Breast epithelium (tissue), 4 donors: ENCODE measurements at places on chromosomes 5 and 9.

DNA sequence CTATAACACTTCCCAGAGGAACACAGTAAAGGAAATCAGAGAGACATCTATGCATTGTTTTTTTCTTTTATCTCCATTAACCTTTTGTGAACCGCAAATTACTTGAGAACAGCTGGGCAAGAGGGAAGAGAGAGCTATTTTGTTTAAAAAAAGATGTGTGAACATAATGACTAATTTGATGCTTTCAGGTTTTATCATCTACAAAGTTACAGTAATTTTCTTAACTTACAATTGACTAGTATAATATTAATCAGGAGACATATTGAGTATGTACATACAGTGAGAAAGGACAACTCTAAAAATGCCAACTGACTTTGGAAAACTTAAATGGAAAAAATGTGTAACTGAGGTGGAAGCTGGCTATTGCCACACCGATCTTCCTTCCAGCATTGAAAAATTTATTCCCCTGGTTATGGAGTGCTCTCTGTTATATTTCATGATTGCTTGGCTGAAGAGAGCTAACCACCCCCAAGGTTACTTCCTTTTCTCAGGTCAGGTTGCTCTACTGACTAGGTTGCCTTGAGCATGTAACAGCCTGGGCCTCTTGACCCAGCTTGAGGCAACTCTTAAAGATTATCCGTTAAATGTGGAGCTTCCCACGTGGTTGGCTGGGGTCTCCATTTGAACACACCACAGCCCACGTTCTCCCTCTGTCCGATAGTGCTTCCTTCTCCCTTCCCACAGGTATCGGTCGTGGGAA is 62.6 kb upstream of the C6 start:
- DNase-seq, result no peak

- no peak for DNase-seq
Measured at GRCh38 chr5:34531751-34532360, 124.3 kb upstream of the RAI14 start.

DNA sequence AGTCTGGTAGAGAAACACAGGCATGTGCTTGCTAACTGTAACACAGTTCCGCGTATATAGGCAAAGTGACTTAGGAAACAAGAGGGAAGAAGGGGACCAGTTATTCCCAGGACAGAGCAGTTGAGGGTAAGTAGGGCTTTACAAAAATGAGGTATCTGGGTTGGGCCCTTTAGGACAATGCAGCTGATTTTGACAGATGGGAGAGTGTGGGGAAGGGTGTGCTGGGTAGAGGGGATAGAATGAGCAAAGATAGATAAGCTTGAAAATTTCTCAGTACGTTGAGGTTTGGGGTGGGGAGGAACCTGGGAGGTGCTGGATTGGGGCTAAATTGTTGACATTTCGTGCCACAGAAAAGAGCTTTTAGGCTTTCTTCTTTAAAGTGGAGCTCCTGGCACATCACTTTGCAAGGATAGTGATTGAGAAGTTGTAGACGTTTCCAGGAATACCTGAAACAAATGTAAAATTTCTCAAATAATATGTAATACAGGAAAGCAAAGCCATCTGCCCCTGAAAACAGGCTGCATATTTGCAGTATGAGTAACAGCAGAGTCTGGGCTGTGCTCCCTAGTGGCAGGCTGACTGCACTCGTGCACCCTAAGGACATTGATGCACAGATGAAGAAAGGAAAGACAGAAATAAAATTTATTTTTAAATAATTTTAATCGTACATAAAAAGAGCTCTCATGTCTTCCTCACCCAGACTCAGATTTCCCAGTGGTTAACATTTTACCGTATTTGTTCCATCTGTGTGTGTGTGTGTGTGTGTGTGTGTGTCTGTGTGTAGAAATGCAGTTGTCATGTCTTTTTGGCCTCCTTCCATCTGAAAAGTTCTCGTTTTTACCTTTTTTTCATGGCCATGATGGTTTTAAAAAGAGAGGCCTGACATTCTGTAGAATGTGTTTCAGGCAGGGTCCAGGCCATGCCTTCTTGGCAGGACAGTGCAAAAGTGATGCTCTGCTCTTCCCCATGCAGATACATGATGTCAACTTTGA is 144.9 kb upstream of the DMRT1 start:
- peak; percentile 55 for DNase-seq

- no peak for DNase-seq
Measured at GRCh38 chr5:77167695-77168121, 42.8 kb upstream of the PDE8B start.

DNA sequence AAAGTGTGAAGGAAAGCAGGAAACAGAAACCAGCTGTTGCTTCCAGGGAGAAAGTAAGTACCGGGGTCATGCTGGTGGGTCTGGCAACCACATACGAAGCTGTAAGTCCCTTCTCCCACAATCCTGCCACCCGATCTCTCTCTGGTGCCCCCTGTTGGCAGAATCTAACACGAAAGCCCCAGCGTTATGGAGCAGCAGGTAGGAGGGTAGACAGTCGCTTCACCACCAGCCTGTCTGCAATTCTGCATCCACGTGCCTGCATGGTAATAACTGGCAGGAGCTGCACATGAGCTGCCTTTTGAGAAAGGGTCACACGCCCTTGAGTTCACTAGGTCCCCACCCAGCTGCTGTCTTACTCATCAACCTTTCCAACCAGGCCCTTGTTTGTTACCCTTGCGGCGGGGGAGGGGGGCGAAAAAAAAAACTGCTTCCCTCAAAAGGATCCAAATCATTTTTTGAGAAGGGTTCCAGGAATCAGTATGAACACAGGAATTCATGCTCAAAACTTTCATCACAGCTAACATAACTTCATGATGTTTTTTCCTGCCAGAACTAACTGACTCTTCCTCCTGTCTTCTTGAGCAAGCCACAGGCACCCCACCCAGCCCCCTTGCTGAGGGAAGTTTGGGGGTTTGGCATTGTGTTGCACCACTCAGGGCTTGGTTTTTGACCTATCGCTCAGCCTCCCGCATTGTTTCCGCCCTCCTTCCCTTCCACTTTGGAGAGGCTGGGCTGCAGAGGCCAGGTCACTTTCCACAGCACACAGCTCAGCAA is 19.6 kb upstream of the TMEM252 start:
- DNase-seq, result no peak

DNA sequence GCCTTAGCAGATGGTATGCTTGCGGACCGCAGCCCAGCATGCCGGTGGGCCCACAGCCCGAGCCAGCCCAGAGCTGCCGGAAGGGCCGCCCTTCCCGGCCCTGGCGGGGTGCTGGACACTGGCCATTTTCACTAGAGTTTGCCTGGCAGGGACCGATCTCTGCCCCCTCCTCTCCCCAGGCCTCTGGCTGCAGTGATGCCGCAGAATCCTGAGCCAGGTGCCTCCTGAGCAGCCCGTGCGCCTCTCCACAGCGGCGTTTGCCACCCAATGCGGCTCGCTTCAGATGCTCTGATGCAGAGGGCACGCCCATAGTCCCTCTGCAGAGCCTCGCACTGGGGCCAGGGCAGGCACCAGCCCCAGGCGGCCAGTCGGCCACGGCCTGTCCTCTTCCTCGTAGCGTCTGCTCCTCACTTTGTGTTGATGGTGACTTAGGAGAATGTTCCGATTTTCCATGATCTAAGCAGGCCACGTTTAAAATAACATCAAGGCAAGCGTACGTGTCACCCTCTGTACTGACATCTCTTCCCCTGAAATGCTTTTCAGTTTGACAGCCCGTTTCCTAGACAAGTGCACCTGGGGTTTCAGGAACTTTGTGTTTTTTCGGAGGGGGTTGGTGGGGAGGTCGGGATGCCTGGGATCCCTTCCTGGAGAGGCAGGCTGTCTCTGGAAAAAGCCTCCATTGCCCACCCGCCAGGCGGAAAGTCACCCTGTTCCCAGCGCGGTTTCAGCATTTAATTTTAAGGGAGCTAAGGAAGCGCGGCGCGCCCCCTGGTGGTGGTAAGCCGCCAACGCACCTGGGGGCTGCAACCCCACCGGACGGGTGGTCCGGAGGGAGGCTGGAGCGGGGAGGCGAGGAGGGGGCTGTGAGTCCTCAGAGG is 29.8 kb upstream of the HMCN2 start:
- peak; percentile 39 for DNase-seq

GRCh38 chr5:107764976-107765804 is 94.5 kb upstream of the EFNA5 start:
- DNase-seq, result no peak

DNA sequence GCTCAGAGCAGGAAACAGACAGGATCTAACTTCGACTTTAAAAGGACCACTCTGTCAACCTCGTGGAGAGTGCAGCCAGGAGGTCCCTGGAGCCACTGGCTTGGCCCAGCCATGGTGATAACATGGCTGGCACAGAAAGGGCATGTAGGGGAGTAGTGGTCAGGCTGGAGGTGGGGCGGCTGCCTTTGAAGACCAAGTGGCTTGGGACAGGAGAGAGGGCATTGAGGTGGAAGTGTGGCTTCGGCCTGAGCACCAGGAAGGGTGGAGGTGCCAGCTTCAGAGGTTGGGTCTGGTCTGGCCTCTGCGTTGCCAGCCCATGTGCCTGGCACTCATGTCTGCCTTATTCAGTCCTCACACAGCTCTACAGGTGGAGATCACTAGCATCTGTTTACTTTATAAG is 270.0 kb downstream of the NSG2 start:
- DNase-seq, result no peak
